ENCODE measurements at places on chromosomes 13 and 19.

DNA sequence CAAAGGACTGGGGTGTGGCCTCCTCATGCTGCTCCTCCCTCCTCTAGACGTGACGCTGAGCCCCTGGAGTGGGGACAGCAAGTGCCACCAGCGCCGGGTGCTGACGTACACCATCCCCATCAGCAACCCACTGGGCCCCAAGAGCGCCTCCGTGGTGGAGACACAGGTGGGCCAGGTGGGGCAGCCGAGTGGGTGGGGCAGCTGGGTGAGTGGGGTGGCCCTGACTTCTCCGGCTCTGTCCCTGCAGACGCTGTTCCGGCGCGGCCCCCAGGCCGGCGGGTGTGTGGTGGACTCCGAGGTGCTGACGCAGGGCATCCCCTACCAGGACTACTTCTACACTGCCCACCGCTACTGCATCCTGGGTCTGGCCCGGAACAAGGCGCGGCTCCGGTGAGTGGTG, 11.1 kb upstream of the SCN1B start:
- DNase-seq = no peak

- no peak for DNase-seq
Measured at GRCh38 chr13:53073711-53074110, 45.1 kb downstream of the OLFM4 start.

DNA sequence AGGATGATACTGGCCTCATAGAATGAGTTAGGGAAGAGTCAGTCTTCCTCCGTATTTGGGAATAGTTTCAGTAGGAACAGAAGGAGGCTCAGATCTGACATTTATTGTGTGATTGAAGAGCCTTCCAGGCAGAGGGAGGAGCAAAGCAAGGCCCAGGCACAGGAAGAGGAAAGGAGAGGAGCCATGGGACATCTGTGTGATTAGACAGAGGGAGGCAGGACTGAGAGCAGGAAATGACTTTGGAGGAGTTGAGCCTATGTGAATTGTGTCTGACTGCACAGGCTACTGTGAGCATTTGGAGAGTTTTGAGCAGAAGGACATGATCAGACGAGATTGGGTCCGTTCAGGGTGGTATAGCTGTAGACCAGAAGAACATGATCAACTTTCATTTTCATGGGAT, 8.5 kb downstream of the SIGLEC7 start:
- DNase-seq = no peak

GRCh38 chr19:11125994-11126685, 29.4 kb downstream of the SPC24 start:
- DNase-seq = peak; percentile 57

- DNase-seq = no peak
Measured at GRCh38 chr19:45166723-45167252, 6.0 kb upstream of the NKPD1 start.

DNA sequence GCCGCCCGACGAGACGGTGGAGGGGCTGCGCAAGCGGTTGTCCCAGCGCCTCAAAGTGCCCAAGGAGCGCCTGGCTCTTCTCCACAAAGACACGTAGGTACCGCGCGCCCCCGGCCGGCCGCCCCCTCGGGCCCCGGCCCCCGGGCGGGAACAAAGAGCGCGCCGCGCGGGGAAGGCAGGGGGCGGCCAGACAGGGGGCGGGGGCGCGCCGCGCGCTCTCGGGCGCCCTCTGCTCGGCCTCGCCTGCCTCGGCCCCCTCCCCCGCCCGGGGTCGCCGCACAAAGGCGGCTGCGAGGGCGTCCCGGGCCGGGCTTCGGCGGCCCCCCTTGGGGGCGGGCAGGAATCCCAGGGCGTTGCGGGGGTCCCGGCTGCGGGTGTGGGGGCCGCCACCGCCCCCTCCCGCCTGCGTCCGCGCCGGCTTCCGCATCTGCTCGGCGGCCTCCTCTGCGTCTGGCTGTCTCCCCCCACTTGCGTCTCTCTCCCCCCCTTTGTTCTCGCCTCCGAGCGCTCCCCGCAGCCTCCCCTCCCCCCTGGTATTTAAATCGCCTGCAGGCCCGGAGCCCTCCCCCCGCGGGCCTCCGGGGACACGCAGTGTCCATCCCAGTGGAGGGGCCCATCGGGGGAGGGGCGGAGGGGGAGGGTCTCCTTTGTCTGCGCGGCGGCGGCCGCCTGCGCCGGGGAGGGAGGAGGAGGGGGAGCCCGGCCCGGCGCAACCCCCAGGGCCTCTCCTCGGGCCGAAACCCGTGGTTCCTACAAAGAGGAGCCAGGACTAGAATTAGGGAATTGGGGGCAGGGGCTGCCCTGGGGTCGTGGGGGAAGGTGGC, 2.3 kb downstream of the MIDN start:
- DNase-seq = peak; percentile 72

- peak; percentile 8 for DNase-seq
Measured at GRCh38 chr13:52707375-52707774, 32.2 kb downstream of the CNMD start.

DNA sequence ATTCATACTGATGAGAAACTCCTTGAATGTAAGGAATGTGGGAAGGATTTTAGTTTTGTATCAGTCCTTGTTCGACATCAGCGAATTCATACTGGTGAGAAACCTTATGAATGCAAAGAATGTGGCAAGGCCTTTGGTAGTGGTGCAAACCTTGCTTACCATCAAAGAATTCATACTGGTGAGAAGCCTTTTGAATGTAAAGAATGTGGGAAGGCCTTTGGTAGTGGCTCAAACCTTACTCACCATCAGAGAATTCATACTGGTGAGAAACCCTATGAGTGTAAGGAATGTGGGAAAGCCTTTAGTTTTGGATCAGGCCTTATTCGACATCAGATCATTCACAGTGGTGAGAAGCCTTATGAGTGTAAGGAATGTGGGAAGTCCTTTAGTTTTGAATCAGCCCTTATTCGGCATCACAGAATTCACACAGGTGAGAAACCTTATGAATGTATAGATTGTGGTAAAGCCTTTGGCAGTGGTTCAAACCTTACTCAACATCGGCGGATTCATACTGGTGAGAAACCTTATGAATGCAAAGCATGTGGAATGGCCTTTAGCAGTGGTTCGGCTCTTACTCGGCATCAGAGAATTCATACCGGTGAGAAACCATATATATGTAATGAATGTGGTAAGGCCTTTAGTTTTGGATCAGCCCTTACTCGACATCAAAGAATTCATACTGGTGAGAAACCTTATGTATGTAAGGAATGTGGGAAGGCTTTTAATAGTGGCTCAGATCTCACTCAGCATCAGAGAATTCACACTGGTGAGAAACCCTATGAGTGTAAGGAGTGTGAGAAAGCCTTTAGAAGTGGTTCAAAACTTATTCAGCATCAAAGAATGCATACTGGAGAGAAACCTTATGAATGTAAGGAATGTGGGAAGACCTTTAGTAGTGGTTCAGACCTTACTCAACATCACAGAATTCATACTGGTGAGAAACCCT, 26.6 kb downstream of the ZNF345 start:
- DNase-seq = no peak

DNA sequence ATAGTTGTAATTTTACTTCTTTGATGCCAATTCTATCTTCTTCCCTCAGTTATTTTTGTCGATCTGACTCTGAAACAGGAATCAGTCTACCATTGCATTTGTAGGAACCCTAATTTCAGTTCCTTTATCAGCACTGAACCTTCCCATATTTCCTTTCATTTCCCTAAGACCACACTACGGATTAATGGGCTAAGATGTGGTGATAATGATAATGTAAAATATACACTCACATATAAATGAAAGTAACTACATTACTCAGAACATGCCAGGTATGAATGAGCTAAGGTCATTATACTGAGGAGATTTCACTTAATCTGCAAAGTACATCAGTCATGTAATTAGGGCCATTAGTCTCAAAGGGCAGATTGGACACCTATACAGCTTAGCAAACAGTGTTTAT, 60.2 kb upstream of the RFC3 start:
- no peak for DNase-seq

DNA sequence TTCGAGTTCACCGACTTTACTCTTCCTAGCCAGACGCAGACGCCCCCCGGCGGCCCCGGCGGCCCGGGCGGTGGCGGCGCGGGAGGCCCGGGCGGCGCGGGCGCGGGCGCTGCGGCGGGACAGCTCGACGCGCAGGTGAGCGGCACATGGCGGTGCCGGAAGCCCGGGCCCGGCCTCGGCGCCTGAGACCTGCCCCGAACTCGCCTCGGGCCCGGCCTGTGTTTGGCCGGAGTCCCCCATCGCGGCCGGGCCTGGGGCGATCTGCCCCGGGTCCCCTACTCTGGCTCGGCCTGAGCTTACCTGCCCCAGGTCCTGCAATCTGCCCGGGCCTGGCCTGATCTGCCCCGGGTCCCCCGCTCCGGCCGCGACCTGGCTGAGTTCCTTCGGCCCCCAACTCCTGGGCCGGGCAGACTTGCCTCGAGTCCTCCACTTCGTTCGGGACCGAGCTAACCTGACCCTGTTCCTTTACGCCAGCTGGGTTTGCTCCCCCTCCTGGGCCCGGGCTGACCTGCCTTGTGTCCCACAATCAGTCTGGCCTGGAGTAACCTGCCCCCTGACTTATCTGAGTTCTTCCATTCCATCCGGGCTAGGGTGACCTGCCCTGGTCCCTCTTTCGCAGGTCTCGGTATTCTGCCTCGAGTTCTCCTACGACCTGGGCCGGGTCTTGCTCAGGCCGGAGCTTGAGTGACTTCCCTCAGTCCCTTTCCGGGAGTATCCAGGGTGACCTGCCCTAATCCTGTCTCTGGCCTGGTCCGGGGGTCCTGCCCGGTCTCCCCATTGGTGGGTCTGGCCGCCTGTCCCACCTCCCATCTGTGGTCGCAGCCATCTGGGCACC, 764 bp downstream of the UPF1 start:
- DNase-seq = no peak

- DNase-seq = no peak
Measured at GRCh38 chr13:111171629-111172028, 56.5 kb downstream of the ARHGEF7 start.

GRCh38 chr13:48412881-48413351, at the start of gene LPAR6:
TSS of gene LPAR6 (minus strand) at chr13:48413113. CDS start at chr13:48412423, 690 bp downstream.
- peak; percentile 82 for DNase-seq

DNA sequence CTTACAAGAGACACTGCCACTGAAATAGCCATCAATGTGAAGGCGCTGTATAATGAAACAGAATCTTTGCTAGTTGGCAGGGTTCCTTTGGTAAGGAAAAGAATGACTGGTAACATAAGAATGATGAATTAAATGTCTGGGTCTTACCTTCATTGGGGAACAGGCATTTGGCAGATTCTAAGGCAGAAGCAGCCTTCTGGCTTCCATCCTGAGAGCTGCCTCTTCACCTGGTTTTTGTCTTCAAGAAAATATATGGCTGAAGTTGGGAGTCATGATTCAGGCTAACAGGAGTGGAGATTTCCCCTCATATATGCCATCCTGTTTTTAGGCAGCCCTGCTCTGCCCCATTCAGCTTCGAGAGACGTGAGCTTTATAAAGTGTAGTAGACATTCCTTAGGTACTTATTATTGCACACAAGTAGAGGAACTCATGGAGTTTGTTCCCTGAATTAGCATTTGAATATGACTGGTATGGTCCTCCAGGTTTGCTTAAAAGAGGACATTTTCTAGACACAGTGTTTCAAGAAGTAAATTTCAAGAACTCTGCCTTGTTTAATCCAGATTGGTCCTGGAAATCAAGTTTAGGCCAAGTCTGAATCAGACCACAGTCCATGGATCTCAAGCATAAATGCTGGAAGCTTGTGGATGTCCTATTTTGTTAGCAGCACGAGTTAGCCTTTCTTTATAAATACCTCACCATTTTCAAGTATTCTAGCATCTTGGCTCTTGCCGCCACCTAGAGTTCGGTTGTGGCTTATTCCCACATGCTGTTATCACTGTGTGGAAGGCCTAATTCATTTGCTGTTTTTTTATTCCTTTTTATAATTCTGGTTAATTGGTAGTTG, 56.2 kb upstream of the AKAP11 start:
- DNase-seq = peak; percentile 67

- DNase-seq = peak; percentile 73
Measured at GRCh38 chr19:27776020-27776419, 1436.9 kb downstream of the UQCRFS1 start.

DNA sequence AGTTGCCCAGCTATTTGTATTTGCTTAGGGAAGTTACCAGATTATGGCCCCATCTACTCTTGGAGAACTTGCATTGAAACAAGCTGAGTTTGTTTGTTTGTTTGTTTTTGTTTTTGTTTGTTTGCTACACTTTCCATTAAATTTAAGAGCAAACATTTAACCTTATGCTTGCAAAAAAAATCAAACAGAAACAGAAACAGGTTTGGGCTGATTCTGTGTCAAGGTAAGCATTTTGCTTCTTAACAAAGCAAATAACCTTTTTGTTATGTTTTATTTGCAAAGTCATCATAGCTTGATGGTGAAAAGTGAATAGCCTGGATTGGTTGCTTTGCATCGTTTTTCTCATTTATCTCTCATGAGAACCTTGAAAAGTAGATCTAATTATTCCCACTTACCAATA, 531.8 kb downstream of the EFNB2 start:
- DNase-seq = no peak

- no peak for DNase-seq
Measured at GRCh38 chr13:43074824-43075510, 51.6 kb downstream of the DNAJC15 start.

DNA sequence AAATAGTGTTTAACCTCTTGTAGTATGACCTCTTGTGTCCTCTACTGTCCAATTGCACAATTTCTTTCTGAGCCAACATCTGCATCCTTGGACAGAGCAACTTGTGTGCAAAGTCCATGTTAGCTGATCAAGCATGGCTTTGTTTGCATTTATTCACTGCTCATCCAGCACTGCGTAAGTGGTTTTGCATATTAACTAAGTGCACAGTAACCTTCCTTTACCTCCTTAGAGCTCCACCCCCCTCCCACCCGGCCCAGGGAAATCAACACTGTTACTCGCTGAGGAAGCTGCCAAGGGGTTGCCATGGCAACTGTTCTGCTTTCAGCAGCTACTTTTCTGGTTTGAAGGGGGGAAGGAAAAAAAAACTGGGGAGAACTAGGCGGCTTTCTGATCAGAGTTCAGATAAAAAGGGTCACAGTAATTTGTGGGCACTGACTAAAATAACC, 153.5 kb upstream of the KLF12 start:
- DNase-seq = peak; percentile 61

- no peak for DNase-seq
Measured at GRCh38 chr13:20340759-20341171, 108.6 kb upstream of the GJB6 start.

- peak; percentile 25 for DNase-seq
Measured at GRCh38 chr13:23579896-23580683, 9.9 kb downstream of the TNFRSF19 start.

DNA sequence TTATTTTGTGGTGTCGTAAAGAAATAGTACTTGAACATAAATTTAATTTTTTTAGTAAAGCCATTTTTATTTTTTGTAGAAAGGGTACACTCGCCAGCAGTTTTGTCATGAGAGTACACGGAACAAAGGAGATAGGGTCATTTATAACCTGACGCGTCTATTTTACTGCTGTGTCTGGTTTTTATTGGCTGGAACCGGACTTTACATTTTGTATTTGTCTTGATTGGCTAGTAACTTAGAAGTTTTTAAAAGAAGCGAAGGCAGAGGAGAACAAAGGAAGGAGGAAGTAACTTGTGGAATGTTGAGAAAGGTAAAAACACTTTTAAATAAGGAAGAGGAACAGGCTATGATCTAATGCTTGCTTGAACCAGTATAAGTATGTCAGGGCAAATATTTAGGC, 43.5 kb downstream of the TRPM4 start:
- no peak for DNase-seq

GRCh38 chr13:29710511-29710910, 115.0 kb upstream of the SLC7A1 start:
- DNase-seq = no peak

- DNase-seq = peak; percentile 78
Measured at GRCh38 chr19:10936661-10937084, 8.1 kb downstream of the TIMM29 start.

All from iris pigment epithelial cell (primary cell).